ENCODE measurements at places on chromosomes 7 and 10.

- no peak for DNase-seq
These were observed 36.0 kb upstream of the RSU1 start for GRCh38 chr10:16853201-16853600.

- DNase-seq, result no peak
These were observed 67.1 kb downstream of the ABCC2 start for GRCh38 chr10:99849536-99849935.

- DNase-seq, result no peak
These were observed 2.3 kb downstream of the KLF6 start for GRCh38 chr10:3782451-3783315.

GRCh38 chr7:147415991-147416390 lies 1174.6 kb upstream of the C7orf33 start:
- no peak for DNase-seq

- DNase-seq, result no peak
These were observed 1.6 kb upstream of the ZNF239 start for GRCh38 chr10:43576062-43576461.

GRCh38 chr7:129093867-129094456 lies 39.1 kb upstream of the TNPO3 start:
- no peak for DNase-seq

DNA sequence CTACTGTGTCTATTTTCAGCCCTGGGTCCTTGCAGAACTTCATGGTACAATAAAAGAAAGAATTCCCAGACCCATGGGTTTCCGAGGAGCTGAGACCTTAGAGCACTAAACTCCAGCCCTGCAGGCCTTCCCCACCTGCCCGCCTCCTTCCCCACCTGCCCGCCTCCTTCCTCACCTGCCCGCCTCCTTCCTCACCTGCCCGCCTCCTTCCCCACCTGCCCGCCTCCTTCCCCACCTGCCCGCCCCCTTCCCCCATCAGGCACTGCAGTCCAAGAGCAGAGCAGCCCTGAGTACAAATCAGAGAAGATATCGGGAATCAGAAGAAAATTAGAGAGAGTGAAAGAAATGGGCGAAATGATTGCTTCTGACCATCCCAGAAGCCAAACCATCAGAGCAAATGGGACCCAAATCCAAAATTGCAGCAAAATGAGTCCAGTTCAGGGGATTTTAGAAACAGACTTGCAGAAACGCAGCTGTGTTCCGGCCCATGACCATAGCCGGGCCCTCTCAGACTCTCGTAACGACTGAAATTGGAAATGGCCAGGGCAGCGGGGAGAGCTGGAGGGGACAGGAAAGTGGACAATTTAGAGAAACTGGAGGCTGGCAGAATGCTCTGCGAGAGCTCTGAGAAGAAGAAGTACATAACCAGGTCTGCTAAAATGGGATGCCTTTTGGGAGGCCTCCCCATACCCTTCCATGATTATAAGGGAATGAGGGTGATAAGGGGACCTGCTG lies 568.4 kb downstream of the TCERG1L start:
- DNase-seq, result no peak

DNA sequence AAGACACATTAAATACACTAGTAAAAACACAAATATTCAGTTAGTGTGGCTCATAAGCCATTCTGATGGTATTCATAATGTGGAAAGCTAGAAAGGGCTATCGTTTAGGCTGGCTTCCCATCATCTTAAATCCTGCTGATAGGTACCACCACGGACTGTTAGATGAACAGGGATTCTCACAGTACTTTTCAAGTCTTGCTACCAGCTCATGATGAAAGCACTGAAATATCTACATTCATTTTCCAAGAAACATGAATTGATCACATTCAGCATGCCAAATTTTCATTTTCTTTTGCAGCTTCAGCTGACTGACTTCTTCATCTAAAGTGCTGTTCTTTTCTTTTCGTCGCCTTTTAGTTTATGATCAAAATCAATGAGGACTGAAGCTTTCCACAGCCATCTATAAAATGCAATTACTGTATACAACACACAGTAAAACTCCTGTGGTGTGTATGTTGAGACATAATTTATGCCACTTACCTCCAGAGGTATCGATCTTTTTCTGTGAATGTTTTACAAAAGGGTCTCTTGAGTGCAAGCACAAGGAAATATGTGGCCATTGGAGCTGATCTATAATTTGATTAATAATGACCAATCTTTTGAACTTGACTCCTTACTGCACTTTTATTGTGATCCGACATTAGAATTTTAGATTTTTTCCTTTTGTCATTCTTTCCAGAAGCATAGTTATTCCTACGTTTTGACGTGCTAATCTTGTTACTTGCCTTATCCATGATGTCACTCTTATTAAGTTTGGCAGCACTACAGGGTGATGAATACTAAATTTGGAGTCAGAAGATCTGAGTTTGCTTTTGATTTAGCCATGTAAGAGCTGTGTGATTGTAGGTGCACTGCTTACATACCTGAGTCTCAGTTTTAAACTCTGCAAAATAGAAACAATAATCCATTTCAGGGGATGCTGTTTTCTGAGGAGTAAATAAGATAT lies 58.4 kb downstream of the NXPH1 start:
- no peak for DNase-seq

DNA sequence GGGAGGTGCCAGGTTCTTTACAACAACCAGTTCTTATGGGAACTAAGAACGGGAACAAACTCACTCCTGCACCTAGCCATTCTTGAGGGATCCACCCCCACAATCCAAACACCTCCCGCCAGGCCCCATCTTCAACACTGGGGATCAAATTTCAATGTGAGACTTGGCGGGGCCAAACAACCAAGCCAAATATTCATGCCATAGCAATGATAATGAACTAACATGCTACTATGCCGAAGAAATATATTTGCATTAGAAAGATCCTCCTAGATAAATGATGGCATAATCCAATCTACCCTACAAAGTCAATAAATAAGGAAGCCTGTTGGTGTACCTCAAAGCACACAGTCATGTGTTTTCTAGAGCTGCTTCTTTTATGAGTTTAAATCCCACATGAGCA lies 57.6 kb downstream of the CCDC71L start:
- no peak for DNase-seq

- no peak for DNase-seq
These were observed 573.7 kb downstream of the PARD3 start for GRCh38 chr10:34241226-34242000.

GRCh38 chr10:119860866-119861607 lies 11.6 kb downstream of the MCMBP start:
- DNase-seq, result no peak

- no peak for DNase-seq
These were observed 9.2 kb downstream of the PLAU start for GRCh38 chr10:73920089-73920488.

GRCh38 chr10:30439931-30440330 lies 5.9 kb downstream of the MAP3K8 start:
- no peak for DNase-seq

DNA sequence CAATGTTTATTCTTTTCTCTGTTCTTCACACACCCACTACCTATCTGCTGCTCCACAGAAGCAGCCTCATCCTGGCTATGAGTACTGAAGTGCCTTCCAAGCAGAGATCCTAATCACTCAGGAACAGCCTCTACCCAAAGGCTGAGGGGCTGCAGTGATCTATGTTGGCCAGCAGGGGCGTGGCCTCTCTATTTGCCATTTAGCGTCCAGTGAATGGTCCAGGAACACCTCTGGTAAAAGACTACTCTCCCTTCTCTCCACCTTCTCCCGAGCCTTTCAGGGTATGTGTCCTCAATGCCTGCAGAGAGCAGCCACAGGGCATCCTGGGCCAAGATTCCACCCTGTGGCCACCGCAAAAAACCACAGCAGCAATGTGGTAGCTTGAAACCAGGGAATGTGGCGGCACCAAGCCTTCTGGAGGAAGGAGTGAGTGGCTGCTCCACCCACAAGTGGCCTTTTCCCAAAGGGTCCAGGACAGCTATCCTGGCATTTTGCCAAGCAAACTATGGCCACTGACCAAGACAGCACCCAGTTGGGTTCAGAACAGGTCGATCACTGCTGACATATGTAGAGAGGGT lies 70.9 kb downstream of the SYPL1 start:
- no peak for DNase-seq

GRCh38 chr10:86899670-86900276 lies 57.6 kb downstream of the MMRN2 start:
- peak; percentile 47 for DNase-seq

GRCh38 chr10:10772411-10772810 lies 245.3 kb upstream of the CELF2 start:
- DNase-seq, result no peak

DNA sequence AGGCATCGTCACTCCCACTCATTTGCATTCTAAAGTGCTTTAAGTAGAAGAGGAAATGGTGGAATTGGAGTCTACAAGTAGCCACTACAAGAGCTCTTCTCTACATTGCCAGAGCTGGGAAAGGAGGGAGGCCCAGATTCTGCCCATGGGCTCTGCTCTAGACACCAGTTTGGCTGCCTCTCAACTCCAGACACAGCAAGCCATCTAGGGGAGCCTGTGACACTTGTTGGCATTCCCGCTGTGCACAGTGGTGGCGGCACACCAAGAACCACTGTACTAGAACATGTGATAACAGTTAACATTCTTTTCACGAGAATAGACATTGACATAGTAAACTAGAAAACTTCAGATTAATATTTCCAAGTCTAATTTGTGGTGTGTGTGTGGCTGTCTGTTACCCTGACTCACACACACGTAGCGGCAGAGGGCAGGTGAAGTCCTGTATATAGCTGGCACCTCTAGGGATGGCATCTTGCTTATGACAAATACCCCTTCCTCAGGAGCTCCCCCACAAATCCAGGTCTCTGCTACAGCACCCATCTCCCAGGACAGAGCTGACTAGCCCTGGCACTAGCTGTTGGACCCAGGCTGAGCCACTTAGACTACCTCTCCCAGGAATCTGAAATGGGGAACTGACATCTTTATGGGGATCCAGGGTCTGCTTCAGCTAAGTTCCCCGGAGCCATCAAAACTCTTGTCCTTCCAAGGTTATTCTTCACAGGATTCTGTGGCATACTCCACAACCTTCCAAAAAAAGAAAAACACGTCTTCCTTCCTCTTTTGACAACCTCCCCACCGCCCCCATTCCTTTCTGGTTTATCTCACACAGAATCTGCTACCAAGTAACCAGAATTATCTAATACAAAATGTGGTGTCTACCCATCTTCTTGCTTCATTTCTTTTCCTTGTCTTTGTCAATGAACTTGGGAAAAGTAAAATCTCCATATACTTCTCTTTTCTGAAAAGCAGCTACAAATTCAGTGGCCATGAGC lies 54.7 kb upstream of the MRLN start:
- DNase-seq, result no peak

DNA sequence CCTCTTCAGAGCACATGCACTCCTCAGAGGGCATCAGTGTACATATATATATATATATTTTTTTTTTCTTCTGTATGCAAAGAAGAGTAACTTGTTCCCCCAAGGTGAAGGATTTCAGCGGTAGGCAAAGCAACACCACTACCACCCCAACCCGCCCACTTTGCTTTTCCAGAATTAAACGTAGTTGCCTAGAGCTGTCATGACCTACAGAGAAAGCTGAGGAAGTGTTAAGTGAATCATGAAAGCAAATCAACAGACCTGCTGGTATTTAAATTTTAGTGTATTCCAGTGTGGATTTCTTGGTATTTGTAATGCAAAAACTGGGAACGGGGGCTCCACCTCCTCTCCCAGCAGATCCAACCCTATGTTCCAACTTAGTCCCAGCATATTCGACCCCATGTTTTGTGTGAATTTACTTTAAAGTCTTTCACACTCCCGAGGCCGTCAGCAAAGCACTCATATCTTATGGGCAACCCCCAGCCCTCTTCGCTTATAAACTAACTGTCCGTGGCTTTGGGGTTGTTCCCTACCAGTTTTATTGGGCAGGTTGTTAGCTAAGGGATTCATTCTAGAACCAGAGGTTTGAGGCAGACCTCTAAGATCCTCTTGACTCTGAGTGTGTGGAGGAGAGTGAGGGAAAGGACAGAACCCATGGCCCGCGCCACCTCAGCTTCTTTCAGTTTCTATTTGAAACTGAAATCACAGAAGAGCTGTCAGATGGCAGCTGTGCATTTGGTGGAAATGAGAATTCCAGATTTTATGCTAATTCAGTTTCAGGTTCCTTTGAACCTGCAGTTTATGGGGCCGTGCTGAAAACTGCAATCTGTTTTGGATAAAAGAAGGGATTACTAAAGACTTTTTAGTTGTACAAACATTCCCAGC lies 450.2 kb upstream of the GALNT17 start:
- no peak for DNase-seq

- DNase-seq, result no peak
These were observed 48.3 kb downstream of the PROSER2 start for GRCh38 chr10:11871466-11871865.

GRCh38 chr10:132972986-132973902 lies 30.9 kb upstream of the CFAP46 start:
- DNase-seq, result no peak

DNA sequence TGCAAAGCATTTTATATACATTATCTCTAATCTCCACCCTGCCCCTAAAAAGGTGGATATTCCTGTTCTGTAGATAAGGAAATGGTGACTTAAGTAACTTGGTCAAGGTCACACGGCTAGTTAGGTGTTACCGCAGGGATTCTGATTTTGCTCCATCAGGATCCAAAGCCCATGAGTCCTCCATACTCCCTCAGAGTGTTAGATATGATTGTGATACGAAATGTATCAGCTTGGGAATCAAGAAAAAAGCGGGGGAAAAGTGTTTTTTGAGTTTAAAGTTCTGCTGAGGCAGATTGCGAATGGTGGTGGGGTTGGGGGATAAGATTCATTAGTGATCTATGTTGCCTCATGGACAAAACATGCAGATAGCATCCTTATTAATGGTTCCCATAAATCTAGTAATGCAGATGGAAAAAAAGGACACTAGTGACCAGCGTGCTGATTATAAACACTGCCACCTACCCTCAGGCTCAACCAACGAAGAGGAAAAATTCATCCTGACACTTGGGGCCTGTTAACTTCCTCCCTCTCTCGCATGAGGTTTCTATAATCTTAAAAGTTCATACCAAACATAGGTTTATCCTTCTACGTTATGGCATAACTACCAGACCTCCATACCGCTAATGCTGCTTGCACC lies 2.3 kb downstream of the ICA1 start:
- DNase-seq, result no peak

DNA sequence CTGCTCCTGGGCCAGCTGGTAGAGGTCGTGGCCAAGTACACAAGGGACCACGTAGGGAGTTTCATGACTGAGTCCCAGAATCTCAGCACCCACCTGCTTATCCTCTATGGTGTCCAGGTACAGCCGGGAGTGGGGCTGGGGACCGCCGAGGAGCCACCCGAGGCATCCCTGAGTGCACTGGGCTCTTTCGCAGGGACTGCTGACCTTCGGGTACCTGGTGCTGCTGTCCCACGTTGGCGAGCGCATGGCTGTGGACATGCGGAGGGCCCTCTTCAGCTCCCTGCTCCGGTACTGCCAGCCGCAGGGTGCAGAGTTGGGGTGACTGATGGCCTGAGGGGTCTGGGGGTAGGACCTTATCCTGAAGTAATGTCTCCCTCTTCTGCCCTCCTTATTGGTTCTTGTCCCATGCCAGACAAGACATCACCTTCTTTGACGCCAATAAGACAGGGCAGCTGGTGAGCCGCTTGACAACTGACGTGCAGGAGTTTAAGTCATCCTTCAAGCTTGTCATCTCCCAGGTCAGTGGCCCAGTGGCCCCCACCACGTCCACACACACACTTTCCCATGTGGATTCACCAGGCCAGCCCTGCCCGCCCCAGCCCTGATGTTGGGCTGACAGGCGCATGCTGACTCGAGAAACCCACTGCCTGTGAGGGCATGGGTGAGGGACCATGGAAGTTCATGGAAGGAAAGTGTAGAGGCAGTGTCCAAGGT lies 6.2 kb downstream of the ABCB8 start:
- no peak for DNase-seq
